ENCODE measurements at places on chromosomes 2 and 18.
A peak's percentile ranks its signal among the peaks of the same experiment; 100 is the strongest.

DNA sequence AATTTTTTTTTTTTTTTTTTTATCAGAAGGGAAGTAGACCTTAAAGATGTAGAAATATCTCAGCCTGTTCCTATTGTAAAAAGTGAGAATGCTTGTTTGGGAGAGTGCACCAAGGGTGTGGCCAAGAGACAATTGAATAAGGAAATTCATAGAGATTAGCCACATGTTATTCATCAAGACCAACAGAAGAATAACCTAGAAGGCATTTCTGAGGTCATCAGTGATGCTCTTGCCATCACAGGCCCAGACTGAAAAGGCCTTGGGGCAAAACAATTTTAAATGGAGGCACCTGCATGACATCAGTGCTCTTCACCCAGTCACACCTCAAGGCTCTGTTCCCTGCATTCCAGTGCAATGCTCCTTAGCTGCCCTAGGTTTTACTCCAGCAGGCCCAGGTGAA is 2043.3 kb upstream of the PIK3C3 start:
- no peak for DNase-seq

- no peak for DNase-seq
Observed at GRCh38 chr2:241111440-241111805, 9.3 kb upstream of the MTERF4 start.

DNA sequence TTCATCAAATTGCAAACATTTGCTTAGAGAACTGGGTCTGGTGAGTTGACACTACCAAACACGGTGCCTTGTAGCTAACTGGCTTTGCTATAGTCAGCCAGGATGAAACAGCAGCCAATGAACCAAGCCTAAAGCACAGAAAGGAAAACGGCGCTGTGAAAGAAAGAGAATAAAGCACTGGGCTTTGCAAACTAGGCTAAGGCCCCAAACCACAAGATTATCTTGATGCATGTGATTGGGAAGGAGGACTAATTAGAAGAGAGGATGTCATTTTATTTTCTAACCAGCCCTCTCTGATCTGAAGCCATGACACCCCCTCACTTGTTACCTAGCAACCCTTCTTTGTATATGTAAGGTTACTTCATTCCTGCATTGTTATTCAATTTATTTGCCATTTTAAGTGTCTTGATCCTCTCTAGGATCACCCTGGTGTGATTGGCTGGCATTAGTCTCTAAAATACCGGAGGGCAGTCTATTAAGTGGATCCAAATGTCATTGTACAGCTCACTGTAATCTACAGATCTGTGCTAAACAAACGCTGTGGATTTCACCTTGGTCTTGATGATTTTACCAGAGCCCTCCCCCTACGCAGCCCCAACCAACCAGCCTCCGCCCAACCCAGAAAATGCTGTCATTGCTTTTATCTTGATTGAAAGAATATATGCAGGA is 395.4 kb upstream of the ACVR2A start:
- no peak for DNase-seq

DNA sequence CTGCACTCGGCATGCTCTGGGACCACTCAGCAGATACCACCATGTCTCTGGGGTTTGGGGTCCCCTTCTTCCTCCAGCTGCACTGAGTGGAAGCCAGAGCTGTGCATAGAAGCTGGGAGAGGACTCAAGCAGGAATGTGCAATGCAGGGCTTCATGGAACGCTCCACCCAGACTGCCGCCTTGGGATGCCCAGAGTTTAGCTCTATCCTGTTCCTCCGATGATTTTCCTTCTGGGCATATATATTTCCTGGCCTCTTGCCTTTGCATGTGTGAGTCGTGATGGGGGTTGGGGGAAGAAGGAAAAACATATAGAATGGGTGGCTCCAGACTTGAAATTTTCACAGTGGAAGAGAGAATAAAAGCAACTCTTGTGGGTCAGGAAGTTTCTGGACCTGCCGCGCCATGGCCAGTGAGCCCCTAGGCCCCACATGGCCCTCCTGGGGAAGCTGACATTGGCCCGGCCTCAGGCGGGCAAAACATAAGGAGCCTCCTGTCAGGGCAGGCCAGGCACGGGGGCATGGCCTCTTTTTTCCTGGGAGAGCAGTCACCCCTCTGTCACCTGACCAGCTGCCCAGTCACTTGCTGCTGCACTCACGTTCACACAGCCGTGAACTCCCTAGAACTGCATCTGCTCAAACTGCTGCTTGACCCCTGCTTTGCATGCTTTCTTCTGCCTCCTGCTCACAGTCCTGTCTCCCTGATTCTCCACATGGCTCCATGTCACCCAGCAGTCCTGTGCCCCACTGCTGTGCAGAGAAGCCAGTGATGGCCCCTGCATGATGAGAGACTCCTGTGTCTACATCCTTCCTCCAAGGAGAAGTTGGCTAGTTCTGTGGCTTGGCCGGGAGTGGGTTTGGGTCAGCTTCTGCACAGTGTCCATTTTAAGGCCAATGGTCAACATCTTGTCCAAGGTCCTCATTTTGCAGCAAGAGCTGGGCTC is 197.8 kb downstream of the CTIF start:
- DNase-seq: no peak

DNA sequence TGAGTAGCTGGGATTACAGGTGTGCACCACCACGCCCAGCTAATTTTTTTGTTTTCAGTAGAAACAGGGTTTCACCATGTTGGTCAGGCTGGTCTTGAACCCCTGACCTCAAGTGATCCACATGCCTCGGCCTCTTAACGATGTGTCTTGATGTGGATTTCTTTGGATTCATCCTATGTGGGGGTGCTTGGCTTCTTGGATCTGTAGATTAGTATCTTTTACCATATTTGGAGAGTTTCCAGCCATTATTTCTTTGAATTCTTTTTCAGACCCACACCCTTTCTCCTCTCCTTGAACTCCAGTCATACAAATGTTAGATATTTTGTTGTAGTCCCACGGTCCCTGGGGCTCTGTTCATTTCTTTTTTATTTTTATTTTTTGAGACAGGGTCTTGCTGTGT is 6.8 kb upstream of the TOGARAM2 start:
- no peak for DNase-seq

DNA sequence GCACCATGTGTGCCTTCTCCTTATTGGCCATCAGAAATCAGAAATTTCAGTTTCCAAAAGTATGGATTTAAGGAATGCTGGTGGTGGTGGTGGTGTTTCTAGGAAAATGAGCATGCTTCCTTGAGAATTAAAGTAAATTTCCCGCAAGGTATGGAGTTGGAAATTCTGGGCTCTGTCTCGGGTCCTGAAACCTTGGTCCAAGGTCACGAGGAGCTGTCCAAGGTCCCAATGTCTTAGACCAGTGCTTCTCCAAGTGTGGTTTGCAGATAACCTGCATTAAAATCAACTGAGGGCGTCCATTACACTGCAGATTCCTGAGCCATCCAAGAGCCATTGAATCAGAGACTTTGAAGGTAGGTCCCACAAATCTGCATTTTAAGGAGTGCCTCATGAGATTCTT is 210.9 kb upstream of the PKDCC start:
- peak; percentile 82 for DNase-seq

GRCh38 chr2:128237081-128237534 is 81.6 kb downstream of the HS6ST1 start:
- DNase-seq: peak; percentile 48

DNA sequence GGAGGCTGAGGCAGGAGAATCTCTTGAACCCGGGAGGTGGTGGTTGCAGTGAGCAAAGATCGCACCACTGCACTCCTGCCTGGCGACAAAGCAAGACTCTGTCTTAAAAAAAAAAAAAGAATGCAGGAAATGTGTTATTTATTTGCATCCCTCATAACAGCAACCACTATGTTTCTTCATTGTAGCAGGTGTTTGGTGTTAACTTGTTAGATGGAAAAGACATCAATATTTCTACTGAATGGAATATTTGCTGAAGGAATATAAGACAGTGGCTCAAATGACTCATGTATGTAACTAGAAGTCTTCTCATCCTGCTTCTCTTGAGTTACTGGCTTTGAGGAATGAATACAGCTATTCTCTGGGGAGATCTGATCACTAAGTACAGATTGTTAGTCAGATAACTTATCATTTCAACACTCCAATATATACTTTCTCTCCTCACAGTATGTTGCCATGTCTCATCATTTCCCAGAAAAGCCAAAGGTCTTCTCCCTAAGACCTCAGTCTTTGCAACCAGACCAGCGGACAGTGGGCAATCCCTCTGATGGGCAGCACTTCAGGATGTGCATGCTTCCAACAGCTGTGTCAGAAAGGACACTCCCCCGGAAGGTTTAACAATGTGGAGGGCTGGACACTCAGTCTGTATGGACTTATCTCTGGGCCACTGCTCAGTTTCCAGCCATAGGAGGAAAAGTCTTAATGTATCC is 104.4 kb upstream of the STK17B start:
- peak; percentile 44 for DNase-seq

DNA sequence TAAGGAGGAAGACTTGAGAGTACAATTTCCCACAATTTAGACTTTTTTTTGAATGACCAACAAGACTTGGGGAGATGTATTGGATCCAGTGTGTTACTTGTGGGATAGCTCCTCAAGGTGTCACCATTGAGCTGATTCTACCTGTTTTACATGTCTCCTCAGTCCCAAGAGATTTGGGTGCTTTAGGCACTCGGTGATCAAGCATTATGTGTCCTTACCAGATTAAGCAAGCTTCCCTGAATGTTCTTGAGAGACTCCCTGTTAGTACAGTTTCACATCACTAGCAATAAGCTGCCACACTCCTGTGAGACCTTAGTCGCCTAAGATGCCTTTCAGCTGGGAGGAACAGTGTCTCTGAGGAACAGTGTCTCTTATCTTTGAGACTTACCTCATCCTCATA is 384.3 kb upstream of the SYT4 start:
- peak; percentile 24 for DNase-seq

- DNase-seq: no peak
Observed at GRCh38 chr18:57915248-57915647, 112.1 kb upstream of the ATP8B1 start.

DNA sequence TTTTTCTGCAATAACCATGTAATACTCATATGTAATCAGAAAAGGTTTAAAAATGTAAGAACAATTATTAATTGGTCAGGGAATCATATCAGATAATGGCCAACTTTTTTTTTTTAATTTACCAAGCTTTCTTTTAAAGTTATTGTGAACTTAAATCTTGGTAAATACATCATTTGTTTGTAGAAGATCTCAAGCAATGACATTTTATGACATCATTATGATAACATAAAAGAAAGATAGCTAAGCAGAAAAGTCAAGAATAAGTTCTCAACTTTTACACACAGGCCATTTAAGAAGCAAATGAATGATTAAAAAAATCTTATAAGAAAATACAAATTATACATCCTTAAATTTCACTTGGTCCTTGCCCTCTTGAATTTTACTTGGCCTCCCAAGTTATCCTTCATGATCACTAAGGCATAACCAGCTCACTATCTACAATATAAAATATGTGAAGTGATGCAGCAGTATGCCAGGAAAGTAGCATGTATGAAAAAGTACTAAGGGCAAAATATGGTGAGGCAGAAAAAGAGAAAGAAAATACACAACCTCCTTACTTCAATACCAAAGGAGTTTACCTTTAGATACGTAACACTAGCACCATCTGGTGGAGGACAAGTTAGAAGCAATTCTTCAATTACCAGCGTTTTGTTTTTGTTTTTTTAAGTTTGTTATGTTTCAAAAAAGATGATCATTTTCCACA is 116.6 kb downstream of the SRBD1 start:
- DNase-seq: peak; percentile 81

- DNase-seq: no peak
Observed at GRCh38 chr2:68127358-68128242, 30.1 kb upstream of the PNO1 start.

- no peak for DNase-seq
Observed at GRCh38 chr18:28792404-28793086, 615.6 kb upstream of the CDH2 start.

DNA sequence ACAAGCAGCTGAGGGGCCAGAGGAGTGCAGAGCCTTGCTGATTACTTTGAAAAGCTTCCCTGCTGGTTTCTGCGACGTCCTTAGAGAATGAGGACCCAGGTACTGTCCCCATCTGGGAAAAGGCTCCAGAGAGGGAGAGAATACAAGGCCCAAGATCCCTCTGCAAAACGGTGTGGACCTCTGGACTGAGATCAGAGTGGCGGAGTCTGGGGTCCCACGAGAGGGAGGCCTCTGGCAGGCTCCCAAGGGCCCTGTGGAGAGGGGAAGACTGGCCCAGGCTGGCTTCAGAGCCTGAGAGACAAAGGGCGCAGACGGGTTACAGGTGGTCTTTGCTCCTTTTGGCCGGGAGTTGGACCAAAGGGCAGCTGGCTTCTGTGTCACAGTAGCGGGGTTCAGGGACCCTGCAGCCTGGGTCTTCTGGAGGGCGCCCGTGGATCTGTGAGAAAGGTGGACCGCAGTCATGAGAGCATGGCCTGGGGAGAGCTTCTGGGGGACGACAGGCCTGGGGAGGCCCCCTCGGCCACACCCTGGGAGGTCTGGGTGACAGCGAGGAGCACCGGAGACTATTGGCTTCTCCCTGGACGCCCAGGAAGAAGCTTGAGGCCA is 805 bp downstream of the SNORC start:
- no peak for DNase-seq

- DNase-seq: no peak
Observed at GRCh38 chr18:40613721-40614120, 1341.3 kb upstream of the PIK3C3 start.

GRCh38 chr2:144339048-144339447 is 180.9 kb downstream of the ZEB2 start:
- no peak for DNase-seq

DNA sequence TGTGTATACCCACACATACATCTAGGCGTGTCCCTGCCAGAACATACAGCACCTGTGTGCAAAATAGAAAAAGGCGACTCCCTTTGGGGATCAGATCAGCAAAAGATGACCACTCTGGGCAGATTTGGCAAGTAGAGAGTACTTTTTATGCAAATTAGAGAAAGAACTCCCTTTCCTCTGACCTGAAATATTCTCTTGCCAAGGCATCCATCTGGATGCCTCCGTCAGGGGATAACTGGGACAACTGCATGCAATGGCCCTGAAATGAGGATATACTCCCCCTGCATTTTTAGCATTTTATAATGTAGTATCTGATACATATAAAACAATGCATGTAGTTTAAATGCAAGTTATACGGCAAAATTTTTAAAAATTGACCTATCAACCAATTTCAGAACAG is 247.7 kb downstream of the ICOS start:
- no peak for DNase-seq

DNA sequence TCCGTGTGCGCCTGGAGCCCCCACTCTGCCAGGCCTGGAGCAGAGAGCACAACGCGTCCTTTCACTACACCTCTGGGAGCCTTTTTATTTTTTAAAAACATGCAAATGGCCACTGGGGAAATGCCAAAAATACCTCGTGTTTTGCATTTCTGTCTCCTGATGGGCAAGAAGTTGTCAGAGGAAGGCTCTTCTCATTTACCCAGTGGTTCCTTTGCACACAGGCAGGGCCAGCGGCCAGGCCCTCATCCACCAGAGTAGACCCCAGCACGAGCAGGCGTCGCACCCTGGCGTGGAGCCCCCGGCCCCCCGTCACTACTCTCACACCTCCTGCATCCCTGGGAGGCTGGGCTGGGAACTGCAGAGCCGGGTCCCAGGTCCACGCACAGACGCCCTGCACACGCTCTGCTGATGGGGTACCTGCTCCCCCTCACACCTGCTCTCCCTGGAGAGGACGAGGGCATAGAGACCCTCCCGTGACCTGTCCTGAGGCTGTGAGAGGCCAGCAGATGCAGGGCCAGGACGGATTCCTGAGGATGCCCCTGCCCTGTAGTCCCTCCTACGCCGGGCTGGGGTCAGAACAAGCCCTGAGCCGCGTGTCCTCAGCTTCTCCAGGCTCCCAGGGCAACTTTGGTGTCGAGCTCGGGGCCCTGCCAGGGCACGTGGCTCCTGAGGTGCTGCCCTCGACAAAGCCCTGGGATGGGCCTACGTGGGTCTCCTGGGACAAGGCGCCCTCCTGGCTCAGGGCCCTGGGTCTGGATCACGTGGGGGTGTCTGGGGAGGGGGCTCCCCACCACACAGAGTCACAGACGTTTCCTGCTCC is 65.0 kb downstream of the NFATC1 start:
- no peak for DNase-seq

GRCh38 chr2:169073963-169074751 is 4.8 kb downstream of the DHRS9 start:
- DNase-seq: no peak

Data from hematopoietic multipotent progenitor cell treated with erythropoietin and hydrocortisone succinate and interleukin-3 and kit ligand, for 6 days (in vitro differentiated cells).